ENCODE measurements at places on chromosomes 5 and 9.

GRCh38 chr5:133627180-133627579 lies 14.8 kb upstream of the FSTL4 start:
- no peak for DNase-seq

DNA sequence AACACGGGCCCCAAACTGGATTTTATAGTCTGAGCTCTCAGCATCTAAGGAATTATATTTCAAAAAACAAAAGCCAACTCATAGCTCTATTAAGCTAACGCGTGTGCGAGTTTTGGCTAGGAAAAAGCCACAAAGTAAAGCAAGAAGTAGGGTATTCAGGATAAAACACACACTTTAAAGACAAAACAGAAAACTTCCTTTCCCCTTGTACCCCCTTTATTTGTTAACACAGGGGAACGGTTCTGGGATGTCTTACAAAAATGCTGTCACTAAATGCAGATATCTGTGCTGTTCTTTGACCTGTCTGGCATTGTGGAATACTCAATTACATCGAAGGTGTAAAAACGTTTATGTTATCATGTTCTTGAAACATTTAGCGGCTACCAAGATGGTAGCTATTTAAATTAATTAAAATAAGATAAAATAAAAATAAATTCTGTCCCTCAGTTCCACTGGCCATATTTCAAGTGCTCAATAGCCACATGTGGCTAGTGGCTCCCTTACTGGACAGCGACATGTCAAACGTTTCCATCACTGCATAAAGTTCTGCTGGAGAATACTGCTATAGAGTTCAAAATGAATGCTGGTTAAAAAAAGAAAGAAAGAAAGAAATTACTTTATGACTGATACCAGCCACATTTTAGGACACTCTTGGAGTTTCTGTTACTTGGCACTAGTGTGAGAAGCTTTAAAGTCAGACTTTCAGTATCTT lies 7.2 kb upstream of the MEF2C start:
- no peak for DNase-seq

DNA sequence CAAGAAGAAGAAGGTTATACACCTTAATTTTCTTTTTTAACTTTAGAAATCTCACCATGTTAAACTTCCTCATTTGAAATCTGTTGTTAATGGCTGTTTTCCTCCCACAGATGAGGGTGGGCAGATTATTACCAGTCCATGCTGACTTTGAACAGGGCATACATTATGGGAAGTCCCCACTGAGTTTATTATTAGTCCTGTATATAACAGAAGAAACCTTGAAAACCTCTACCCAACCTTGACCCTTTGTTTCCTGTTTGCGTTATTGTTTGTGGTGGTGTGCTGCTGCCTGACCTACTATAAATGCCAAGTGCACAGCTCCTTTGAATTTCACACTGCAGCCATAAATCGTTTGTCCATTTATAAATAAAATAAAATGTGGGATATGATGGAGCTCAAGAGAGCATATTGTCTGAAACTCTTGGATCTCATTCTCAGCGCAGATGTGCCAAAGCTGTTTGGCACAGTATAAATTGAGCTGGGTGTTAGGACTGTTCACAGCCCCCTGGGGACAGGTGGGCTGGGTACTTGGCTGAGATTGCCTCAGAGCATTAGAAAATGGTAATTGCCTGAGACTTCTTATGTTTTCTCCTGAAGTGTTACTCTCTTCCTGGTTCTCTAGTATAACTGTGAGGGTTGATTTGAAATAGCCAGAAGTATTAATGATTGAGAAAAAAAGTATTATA lies 139.6 kb downstream of the SPATA31D1 start:
- DNase-seq: no peak

DNA sequence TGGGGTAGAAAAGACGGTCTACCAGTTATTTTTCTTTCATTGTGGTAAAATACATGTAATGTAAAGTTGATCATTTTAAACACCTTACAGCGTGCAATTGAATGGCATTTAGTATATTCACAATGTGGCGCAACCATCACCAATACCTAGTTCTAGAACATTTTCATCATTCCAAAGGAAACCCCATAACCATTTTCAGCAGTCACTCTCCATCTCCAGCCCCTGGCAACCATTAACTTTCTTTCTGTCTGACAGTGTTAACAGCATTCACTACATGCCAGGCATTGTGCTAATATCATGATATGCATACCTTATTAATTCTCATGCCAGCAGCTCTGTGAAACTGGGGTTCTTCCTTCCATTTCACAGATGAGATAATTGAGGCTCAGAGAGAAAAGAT lies 32.0 kb downstream of the PTGS1 start:
- DNase-seq: no peak

GRCh38 chr5:170355601-170356098 lies 33.5 kb downstream of the KCNMB1 start:
- no peak for DNase-seq

DNA sequence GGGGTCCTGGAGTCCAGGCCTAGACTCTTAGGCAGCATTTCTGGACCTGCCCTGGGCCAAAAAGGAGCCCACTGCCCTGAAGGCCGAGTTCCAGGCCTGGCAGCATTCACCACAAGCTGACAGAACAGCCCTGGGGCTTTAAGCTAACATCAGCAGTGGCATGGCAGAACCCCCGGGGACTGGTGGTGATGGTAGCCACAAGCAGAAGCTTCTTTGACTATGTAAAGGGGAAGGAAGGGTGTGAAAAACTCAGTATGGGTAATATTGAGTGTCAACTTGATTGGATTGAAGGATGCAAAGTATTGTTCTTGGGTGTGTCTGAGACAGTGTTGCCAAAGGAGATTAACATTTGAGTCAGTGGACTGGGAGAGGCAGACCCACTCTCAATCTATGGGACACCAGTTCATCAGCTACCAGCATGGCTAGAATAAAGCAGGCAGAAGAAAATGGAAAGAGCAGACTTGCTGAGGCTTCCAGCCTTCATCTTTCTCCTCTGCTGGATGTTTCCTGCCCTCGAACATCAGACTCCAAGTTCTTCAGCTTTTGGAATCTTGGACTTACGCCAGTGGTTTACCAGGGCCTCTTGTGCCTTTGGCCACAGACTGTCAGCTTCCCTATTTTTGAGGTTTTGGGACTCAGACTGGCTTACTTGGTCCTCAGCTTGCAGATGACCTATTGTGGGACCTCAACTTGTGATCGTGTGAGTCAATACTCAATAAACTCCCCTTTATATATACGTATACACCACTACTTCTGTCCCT lies 661.0 kb upstream of the C9orf72 start:
- no peak for DNase-seq

- no peak for DNase-seq
Measured at GRCh38 chr5:166341740-166342337, 1949.6 kb upstream of the WWC1 start.

- DNase-seq: no peak
Measured at GRCh38 chr5:178589180-178590140, 733 bp downstream of the COL23A1 start.

DNA sequence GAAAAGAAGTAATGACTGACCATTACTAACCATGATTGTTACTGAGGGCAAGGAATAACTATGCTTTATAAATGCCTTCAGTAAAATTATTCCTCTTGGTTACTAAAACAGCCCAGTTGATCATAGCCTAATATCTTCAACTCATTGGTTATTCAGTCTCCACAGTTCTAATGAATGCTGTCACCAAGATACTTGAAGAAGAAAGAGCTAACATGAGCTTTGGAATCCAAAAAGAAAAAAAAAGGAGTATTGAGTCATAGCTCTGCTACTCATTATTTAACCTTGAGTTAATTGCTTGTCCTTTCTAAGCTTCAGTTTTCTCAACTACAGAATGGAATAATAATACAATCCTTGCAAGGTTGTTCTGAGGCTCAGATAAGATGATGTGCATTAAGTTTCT lies 187.7 kb downstream of the BRINP1 start:
- no peak for DNase-seq

GRCh38 chr9:7536310-7536939 lies 263.2 kb downstream of the DMAC1 start:
- no peak for DNase-seq

DNA sequence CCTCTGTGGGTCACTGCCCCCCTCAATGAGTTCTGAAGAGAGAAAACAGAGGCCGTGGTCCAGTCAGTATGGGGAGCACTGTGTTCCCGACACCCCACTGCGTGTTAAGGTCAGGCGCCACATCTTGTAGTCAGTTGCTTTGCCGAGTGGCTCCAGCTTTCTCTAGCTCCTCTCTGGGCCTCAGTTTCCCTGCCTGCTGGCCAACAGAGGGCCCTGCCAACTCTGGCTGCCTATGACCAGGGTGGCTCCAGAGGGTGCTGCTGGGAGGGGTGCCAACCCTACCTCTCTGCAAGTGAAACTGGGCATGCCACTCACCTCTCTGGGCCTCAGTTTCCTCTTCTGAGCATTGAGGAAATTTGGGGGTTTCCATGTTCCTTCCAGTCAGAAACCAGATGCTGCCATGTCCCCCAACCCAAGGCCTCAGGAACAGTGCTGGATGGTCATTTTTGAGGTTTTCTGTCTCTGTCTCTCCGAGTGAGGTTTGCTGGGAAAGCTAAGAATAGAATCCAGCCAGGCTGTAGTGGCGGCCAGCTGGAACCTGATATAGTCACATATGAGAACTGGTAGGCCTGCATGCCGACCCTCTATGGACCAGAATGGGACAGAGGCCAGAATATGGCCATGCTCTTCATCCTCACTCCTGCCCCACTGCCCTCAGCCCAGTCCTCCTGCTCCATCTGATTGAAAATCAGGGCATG lies 132.1 kb downstream of the PHF2 start:
- DNase-seq: no peak

- DNase-seq: no peak
Measured at GRCh38 chr9:4984171-4984620, 876 bp upstream of the JAK2 start.

DNA sequence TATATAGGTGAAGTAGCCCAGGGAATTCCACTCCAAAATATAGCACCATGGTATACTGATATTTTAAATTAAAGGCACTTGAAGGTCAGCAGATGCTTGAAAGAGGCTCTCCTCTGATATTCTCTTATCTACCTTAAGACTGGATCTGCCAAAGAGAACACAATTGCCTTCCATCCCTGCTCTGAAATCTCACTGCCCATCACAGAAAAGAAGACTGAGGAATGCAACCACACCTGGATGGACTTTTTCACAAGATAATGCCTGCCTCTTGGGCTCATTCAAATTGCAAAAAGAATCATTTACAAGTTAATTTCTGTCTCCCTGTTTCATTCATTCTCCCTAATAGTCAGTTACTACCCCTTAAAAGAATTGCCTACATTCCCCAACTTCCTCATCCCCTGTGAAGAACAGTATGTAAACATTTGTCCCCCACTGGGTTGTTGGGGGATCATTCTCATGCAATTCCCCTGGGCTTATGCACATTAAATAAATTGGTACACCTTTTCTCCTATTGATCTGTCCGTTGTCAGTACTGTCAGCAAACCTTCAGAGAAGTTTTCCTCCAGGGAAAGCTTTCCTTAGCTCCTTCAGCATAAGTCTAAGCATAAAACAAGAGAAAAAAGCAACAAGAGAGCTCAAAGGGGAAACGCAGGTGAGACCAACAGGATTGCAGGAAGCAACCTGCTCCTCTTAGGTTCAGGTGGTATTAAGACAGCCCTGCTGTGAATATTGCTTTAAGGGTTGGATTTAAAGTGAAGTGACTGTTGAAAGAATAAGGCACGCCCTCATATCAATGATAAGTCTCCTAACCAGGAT lies 171.4 kb upstream of the SLC30A5 start:
- no peak for DNase-seq

- no peak for DNase-seq
Measured at GRCh38 chr9:104923740-104924139, 4.2 kb downstream of the ABCA1 start.

DNA sequence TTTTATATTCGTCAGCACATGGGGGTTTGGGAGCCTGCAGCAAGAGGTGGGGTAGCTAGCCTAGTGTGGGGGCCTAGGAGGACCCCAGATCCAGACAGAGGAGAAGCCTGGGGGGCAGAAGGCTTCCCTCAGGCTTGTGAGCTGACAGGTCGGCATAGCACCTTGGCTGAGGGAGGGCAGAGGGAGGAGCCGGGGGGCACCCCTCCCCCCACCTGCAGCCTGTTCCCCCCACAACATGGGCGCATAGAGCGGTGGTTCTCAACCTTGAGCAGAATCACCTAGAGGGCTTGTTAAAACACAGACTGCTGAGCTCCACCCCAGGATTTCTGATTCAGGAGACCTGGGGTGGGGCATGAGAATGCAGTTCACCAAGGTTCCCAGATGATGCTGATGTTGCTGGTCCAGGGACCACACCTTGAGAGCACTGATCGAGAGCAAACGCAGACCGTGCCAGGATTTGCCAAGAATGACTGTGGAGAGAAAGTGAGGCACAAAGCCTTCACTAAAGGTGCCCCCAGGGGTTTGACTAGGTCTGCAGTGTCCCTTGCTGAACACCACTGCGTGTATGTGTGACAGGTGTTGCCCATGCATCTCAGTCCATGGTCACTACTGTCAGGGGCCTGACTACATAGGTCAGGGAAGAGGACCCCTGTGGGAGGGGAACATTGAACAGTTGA lies 163.3 kb downstream of the MACROH2A1 start:
- DNase-seq: no peak
